ENCODE measurements at places on chromosomes 5 and 9. TPM values are rescaled to one million over a fixed set of nuclear protein-coding genes. Genes with fewer than 3 reads are reported as not detected.

The NPR2 gene
- 16.6 TPM for total RNA-seq

The STING1 gene
- 58.0 TPM for total RNA-seq

The MARCHF3 gene
- 36.6 TPM for total RNA-seq

The PCDHA9 gene
- total RNA-seq: 0.06 TPM

The SLC34A3 gene
- not detected for total RNA-seq

The SPTAN1 gene
- 476 TPM for total RNA-seq

DNA sequence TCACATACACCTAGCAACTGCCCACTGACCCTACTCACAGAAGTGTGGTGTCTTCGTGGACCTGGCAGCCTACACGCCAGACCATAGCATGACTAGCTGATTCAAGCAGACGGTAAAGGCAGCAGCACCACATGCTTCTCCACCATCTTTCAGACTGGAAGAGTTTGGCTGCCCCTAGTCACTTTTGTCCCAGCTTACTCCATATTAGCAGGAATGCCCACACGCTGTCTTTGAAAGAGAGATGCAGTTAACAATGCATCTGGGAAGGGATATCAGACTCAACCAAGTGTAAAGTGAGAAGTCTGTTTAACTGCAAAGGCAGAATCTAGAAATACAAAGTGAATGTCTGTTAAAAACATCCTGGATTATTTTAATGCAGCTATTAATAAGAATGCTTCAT lies 177.2 kb upstream of the GNA14 start:
- no peak for DNase-seq

GRCh38 chr9:134661299-134661698 lies 19.7 kb downstream of the COL5A1 start:
- DNase-seq: no peak

DNA sequence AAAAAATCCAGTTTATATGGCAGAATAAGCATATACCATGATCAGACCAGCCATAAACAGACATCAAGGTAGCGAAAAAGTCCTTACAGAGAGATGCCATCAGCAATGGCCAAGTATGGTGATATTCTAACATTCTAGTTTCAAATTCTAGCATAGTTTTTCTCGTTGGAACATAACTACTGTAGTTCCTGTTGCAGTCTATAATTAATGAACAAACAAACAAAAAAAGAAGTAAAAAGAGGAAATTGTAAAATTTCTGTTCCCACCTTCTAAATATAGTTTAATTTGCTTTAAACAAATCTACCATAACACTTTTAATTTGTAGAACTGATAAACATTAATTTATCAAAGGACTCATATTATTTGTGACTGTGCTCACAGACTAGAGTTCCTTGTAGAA lies 9.9 kb upstream of the CD180 start:
- no peak for DNase-seq

- DNase-seq: no peak
Measured at GRCh38 chr5:95701074-95701473, 18.3 kb upstream of the SPATA9 start.

DNA sequence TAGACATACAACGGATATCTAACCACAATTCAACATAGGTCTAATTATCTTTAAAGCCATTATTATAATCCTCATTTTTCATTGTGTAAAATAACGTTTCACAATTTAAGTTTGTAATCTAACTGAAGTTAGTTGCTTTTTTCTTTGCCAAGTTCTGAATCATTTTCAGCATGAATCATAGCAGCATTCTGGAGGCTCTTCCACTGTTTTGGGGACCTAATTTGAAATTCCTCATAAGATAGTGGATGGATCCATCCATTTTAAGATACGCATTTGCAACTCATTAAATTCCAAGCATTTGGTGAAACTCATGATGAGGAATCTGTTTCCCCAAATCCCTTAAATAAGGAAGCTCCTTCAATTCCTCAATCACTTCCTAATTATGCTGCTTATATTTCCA lies 447.1 kb upstream of the CDH10 start:
- DNase-seq: no peak

GRCh38 chr5:3103262-3103811 lies 351.9 kb upstream of the IRX2 start:
- DNase-seq: no peak

DNA sequence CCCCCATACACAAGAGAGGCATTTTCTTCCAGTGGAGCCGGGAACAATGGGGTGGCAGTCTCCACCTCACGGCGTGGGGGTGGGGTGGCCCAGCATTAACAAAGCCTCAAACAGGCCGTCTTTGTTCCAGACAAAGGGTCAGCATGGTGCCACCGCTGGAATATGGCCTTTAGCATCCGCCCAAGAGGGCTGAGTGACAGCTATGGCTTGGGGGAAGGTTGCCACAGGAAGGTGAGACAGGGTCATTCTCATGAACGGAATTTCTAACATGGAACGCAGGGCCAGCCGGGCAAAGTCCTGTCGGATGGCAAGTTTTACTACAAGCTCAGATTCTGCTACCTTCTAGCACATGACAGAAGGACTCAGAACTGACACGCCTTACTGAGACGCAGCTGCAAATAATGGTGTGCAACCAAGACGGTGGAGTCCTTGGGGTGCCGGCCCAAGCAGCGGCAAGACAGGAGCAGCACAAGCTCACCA lies 64.0 kb downstream of the OTULIN start:
- DNase-seq: no peak

DNA sequence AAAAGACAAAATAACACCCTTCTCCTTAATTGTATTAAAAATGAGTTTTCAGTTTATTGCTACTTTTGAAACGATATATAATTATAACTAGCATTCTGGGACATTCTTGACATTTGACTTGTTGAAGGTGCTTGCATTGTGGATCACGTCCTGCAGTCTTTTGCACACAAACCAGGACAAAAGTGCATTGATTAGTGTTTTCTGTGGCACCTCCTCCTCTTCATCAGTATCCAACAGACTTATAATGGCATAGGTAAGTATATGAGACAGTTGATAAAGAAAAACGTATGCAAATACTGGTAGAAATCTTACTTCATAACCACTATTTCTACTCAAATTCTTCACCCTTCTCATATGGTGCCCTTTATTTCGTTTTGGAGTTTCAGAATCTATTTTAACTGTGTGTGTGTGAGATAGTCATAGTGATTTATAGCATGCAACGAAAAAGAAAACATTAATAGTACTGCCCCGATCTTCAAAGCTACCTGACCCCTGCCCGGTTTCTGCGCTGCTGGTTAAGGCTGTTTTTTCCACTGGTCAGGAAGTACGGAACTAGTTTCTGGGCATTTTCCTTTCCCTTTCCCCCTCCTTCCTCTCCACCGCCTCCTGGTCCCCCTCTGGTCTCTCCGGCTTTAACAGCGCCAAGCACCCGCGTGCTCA lies 639 bp upstream of the RASA1 start:
- DNase-seq: no peak

- no peak for DNase-seq
Measured at GRCh38 chr5:15421381-15421780, 78.6 kb upstream of the FBXL7 start.

- no peak for DNase-seq
Measured at GRCh38 chr9:114310471-114311450, 12.1 kb upstream of the ORM1 start.

DNA sequence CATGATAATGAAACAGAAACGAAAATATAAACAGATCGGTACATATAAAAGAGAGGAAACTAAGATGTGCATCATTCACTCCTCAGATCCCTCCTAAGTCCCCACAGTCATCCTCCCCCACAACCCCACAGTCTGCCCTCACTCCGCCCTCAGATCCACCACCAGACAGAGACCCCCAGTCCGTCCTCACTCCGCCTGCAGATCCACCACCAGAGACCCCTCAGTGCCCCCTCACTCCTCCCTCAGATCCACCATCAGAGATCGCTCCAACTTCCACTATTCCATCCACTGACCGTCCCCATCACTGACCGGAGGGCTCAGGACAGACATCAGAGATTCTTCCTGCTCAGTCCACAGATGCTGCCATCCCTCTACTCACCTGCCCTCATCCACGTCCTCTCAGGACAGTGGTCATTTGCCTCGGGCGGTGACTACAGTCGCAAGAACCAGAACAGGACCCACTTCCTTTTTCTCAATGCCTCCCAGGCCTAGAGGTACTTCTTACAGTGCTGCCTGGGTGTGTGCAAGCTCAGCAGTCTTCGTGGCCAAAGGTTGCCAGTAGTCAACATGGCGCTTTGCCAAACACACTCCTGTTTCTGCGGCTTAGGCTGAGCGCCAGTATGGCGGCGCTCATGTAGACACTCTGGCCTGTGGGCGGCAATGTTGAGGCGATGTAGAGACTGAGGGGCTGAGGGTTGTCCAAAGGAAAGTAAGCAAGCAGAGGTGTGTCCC lies 8.3 kb upstream of the SPATA31C1 start:
- no peak for DNase-seq

- no peak for DNase-seq
Measured at GRCh38 chr9:133086894-133087293, 25.1 kb downstream of the CEL start.

DNA sequence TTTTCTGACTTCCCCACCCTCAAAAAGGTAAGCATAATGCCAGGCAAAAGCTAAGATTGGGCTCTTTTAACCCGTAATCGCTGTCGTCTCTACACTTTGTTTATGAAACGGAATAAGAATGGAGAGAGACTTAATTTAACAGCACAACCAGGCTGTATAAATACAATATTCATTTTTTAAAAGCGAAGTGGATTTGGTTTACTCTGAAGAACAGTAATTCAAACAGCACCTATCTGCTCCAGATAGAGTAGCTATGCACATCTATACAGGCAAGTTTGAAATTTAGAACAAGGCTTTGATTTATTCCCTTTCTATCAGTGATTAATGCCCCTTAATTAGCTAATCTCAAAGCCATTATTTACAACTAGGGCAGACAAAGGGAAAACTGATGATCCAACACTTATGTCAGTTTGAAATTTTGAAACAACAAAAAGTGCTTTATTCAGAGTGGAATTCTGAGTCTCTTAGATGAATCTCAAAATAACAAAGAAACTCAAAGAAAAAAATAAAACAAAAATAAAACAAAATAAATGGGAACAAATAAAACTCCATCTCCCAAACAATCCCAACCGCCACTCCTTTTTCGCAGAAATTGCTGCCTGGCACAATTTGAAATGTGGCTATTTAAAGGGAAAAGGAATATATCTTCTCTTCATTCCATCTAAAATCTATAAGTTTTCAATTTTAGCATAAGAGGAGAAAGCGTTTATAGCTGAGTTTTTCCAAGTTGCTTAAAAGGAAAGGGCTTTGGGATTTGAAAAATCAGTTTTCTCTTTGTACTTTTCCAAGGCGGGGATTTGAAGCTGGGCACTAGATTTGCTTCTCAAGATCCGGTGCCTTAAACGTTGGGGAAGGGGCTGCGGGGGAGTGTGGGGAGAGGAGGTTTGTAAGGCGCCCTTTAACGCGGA lies 298.6 kb downstream of the PARP8 start:
- DNase-seq: no peak

GRCh38 chr9:117555964-117556629 lies 141.2 kb upstream of the ASTN2 start:
- DNase-seq: no peak

DNA sequence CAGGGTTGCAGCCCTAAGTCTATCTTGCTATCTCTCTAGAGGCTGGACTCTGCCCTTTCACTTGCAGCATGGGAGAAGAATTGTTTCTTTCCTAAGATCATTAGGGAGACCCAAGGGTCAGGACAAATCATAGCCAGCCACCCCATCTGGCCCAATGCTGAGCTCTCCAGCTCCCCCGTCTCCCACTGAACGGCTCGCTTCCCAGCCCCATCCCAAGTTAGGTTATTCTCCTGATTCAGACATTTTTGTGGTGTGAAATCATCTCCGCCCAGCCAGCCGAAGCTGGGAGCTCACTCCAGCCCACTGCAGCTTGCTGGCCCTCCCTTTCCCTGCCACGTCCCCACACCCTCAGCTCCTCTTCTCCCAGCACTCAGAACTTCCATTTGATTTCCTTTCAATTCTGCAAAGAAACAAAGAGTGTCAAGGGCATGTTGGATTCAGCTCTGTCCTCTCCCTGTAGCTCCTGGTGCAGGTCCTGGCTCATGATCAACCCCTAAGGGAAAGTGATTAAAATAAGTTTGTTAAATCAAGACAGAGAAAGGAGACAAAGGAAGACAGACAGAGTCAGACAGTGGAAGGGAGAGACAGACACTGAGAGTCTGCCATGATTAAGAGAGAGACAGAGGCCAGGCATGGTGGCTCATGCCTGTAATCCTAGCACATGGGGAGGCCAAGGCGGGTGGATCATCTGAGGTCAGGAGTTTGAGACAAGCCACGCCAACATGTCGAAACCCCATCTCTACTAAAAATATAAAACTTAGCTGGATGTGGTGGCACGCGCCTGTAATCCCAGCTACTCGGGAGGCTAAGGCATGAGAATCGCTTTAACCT lies 12.6 kb upstream of the SPARC start:
- DNase-seq: peak; percentile 58

- DNase-seq: peak; percentile 82
Measured at GRCh38 chr9:113634596-113635515, 171.3 kb downstream of the RGS3 start.

GRCh38 chr9:90970608-90971007 lies 169.0 kb downstream of the SYK start:
- DNase-seq: no peak

DNA sequence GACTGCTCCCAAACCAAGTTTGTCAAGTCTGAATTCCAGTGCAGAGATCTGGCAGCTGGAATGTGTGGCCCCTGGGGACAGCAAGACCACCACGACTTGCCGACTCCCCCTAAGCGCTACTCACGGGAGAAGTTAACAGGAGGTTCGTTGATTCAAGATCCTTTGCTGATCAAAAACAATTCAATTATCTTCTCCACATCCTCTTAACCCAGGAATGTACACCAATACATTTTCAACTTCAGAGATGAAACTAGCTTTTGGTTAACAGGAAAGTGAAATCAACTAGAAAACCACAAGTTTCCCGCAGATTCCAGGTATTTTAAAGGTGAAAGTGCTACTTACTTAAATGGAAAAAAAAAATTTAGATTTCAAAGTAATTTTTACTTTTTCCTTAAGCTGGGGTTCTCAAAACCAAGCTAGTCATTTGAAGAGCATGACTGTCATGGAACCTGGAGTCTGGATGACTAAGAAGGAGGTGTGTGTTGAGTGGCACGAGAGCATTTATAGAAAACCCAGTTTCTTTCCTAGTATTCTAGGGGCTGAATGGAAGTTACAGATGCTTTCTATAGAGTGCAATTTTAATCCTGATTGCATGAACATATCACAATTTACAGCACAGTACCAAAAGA lies 257.5 kb upstream of the PANK3 start:
- DNase-seq: no peak

DNA sequence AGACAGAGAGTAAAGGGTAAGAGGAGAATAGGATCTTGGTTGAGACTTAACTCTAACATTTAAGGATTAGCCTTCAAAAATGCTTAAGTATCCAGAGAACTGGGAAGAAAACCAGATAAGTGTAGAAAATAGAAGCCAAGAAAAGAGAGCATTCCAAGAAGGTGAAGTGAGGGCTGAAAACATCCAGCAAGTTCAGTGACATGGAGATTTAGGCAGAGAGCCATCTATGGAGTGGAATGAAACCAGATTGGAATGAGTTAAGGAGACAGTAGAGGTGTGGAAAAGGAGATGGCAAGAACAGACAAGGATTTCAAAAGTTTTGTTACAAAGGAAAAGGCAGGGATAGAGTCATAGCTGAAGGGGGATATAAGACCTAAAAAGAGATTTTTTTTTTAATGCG lies 188.1 kb downstream of the TRPM3 start:
- no peak for DNase-seq

Measured in glomerular endothelial cell (primary cell).